ENCODE measurements at places on chromosomes 5 and 9. TPM values are rescaled to one million over a fixed set of nuclear protein-coding genes. Genes with fewer than 3 reads are reported as not detected.

GHR gene
- total RNA-seq, result 2.7 TPM

DNA sequence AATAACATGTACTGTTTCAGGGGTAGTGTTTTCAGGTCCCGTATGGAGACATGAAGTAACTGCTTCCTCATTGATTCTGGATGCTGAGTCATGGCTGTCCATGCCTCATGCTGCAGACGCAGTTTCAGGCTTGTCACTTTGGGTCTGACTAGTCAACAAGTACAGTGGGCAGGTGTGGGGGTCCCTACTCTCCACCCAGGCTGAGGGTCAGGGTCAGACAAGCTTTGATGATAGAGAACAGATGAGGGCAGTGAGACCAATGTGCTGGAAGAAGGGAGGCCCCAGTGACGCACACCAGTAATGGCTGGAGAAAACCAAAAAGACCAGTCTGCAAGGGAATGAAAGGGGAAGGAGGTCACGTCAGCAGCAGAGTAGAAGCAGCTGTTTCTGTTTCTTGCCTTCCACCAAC lies 80.0 kb upstream of the NFIL3 start:
- DNase-seq, result no peak

DNA sequence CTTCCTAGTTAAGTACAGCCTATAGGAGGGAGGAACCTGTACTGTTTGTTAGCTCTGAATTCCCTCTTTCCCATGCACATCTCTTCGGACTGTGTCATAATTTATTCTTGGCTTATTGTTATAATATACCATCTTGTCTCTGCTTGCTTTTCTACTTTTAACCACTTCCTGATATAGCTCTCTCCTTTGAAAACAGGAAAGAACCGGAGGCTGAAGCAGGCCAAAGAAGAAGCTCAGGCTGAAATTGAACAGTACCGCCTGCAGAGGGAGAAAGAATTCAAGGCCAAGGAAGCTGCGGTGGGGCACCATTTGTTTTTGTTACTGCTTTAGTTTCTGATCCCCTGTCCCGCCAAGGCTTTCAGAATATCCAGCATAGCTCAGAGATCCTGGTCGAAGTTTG lies 4.8 kb downstream of the ATP6V1G1 start:
- no peak for DNase-seq

DNA sequence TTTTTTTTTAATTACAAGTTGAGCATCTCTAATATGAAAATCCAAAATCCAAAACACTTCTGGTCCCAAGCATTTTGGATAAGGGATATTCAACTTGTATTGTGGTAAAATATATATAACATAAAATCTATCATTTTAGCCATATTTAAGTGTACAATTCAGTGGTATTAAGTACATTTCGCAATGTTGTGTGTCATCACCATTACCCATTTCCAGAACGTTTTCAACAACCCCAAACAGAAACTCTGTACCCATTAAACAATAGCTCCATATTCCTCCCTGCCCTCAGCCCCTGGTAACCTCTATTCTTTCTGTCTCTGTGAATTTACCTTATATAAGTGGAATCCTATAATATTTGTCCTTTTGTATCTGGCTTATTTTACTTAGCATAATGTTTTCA lies 24.9 kb downstream of the TICAM2 start:
- no peak for DNase-seq

GRCh38 chr9:121354141-121354540 lies 15.9 kb downstream of the STOM start:
- no peak for DNase-seq

Measured in osteocyte (in vitro differentiated cells).